Cerebellar cortex (tissue), 1 donor: ENCODE measurements at places on chromosomes 6 and 20.

DNA sequence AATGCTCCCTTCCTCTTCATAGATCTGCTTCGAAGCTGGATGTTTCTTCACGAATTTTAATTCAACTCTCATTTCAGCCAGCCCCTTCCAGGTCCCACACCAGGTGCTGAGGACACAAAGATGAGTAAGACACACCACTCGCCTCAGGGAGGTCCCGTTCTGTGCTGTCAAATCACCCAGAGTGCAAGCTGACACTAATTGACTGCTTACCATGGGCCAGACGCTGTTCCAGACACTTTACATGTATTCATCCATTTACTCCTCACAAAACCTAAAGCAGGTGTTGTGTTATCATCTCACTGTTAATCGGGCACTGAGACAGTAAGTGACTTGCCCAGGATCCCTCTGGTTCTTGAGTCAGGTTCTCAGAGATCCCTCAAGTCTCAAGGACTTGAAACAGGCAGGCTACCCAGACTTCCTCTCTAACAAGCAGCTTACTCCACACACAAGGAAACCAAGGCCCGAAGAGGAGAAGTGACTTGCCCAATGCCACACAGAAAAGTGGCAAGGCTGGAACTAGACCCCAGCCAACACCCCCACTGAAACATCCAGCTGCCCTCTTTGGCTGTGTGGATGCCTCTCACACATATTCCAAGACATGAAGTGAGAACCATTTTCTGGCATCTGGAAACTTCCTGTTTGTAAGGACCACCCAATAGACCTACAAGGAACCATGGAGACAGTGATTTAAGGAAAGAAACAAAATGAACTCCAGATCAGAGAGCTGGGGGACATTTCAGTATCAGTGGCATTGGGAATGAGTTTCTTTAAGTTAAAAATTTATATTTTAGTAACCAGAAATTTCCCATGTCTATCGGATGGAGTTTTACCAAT is 174.5 kb downstream of the CDC5L start:
- DNase-seq, result no peak

DNA sequence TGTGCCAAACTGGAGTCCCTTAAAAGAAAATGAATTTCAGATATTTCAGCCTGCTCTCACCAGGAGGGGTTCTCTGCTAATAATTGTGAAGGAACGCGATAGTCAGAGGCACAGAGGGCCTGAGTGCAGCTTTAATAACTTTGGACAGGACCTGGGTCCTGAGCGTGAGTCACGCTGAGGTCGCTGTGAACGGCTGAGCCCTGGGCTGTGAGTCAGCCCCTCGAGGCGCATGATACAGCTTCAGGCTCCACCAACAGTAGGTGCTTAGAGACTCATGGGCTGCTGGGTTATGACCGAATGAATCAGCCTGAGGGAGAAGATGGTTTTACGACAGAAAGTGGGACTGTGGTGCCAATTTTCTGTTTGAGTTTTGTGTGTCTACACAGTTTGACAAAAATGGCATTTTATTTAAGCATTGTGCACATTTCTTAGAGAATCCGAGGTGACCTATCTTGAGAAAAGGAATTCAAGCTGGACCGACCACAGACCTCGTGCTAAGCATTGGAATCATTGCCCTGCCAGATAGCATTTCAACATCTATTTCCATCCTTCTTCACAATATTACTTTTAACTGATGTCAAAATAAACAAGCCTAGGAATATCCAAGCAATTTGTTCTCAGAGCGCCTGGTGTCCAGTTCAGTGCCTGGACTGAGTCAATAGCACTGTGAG is 183.0 kb downstream of the THBS2 start:
- DNase-seq, result peak; percentile 67

DNA sequence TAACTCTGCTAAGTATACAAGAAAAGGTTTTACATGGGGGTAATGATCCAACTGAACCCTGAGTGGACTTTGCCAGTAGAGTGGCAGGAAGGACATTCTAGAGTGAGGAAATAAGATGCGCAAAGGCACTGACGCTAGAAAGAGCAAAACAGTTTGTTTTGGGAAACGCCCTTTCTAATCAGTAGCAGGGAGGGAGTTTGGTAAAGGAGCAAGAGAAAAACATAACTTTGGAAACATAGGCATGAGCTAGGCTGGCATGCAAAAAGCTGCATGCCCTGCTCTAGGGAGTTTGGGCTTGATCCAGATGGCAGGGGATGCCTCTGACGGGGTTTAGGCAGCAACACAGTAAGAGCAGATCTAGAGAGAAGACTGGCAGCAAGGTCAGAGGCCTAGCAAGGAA is 135.2 kb downstream of the DST start:
- DNase-seq, result peak; percentile 34

DNA sequence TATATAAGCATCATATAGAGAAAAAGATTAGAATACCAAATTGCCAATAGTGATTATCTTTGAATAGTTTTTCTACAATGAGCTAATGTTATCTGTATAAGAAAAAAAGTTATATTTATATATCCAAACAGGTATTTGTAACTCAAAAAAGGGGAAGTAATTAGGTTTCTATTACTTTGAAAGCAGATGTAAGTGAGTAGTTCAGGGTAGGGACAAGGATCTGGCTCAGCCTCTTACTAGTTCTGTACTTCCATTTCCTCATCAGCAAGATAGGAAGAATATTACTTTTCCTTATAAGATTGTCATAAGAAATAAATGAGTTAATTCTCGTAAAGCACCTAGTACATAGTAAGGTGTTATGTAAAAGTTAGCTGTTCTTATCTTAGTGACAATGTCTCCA is 32.2 kb downstream of the AHI1 start:
- no peak for DNase-seq

DNA sequence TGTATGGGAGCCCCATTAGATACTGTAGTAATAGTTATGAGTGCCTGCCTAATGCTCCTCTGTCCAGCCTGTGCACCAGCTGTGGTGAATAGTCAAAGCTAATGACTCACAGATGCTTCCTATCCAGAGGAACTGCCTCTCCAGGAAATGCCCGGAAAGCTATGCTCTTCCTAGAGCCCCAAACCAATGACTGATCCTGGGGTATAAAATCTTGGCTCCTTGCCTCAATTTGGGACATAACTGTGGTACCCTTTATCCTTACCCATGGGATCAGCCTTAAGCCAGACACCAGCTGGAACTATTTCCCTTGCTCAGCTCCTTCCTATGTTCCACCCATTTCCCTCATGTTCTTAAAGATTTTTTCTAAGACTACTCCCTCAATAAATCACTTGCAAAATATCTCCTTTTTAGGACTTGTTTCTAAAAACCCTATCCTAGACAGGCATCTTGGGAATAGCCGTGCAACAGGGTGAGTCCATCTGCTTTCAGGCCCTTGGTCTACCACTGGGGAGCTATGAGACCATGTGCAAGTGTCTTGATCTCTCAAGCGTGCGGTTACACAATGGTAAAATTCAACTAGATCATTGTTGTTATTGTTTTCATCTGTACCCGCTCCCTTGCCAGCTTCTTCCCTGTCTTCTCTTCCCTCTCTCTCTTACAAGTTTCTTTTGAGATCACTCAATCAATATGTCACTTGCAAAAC is 283.7 kb downstream of the BTBD3 start:
- no peak for DNase-seq

GRCh38 chr20:37822141-37822601 is 80.8 kb upstream of the VSTM2L start:
- no peak for DNase-seq

GRCh38 chr20:26163890-26164289 is 467.2 kb upstream of the ZNF337 start:
- DNase-seq, result no peak

GRCh38 chr6:32844839-32845383 is 1.1 kb upstream of the PSMB8 start:
- DNase-seq, result no peak

GRCh38 chr20:22180244-22180643 is 404.1 kb downstream of the FOXA2 start:
- no peak for DNase-seq

- no peak for DNase-seq
These were observed 57.6 kb upstream of the FOXP4 start for GRCh38 chr6:41488433-41489119.

DNA sequence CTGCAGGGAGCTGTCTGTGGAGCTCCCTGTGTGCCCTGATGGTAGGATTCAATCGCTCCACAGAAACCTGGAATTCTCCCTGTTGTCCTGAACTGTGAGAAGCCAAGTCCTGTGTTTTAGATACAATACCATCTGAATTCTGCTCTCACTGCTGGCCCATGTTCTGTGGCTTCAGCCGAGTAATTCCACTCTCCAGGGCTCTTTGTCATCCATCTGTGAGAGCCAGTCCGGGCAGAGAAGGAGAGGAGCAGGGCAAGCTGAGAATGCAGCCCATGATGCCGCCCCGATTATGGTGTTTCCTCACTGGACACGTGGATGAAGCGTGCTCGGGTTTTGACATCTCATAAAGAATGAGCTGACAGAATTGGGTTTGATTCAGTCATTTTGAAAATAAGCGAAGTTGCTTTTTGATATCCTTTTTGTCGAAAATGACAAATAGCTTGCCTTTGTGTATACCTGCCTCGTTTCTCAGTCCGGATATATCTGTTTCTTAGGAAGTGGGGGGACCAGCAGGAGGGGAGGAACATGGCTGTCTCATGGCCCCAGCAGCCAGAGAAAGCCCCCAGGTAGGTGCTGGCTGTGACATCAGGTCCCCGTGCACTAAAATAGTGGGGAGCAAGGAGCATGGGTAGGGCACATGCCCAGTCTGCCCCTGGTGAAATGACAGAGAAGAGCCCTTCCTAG is 8.2 kb upstream of the CD93 start:
- peak; percentile 45 for DNase-seq

DNA sequence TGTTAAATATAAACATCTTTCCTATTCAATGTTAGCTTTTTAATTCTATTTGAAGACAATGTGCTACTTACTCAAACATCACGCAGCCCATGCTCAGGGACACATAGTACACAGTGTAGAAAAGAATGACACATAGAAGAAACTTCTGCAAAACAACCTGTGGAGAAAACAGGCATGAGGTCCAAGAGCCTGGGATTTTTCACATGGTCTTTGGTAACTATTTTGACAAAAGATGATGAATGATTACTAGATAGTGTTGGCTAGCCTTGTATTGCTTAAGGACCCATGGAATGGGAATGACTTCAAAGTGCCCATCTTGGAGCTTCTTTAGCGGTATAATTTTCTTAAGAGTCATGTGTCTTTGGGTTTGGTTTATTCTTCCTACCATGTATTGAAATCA is 15.4 kb downstream of the TMEM244 start:
- no peak for DNase-seq

- no peak for DNase-seq
These were observed 411.0 kb upstream of the AGPAT4 start for GRCh38 chr6:161684731-161685475.

DNA sequence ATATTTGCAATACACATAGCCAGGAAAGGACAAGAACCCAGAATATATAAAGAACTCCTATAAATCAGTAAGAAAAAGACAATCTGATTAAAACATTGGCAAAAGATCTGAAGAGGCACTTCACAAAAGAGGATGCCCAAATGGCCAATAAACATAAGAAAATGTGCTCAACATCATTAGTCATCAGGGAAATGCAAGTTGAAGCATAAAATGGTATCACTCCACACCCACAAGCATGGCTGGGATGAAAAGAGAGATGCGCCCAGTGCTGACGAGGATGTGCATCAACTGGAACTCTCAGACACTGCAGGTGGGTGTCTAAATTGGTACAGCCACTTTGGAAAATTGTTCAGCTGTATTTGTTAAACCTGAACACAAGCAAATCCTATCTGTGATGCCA is 42.4 kb upstream of the MLN start:
- DNase-seq, result no peak

- no peak for DNase-seq
These were observed 17.8 kb downstream of the AAR2 start for GRCh38 chr20:36254076-36254475.

GRCh38 chr6:114998492-114998891 is 655.7 kb upstream of the HS3ST5 start:
- no peak for DNase-seq

- DNase-seq, result no peak
These were observed 2.7 kb downstream of the BCAS1 start for GRCh38 chr20:54067606-54068174.

- DNase-seq, result no peak
These were observed 41.0 kb downstream of the MTRES1 start for GRCh38 chr6:107068691-107069630.

DNA sequence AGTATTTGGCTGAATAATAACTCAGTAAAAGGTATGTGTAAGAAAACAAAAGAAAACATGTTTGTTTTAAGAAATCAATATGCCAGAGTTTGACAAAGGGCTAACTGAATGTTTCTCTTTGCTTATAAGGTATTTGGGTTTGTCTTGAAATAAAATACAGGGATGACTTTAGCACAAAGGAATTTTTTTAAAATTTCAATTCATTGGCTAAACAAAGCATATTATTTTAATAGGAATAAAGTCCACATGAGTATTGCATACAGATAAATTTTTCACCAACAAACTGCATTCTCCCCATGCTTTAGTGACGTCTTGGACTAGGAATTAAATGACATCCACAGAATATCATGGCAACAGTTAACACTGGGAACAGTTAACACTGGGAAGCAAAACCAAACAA is 480.0 kb upstream of the JAG1 start:
- no peak for DNase-seq

- no peak for DNase-seq
These were observed 59.0 kb downstream of the CD164 start for GRCh38 chr6:109323241-109323640.

DNA sequence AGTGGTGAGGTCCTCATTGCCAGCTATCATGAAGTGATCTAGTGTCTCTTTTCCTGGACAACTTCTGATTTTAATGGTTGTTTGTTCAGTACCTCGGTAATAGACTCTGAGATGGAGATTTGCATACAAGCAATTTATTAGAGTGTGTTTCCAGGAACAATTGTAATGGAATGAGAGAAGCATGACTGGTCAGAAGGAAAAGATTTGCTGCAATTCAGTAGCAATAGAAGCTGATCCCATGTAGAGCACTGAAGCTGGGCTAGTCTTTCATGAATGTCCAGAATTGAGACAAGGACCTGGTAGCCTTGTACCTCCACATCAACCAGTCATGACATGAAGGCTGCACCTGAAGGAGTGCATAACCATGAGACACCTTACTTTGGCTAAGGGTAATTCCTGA is 526.5 kb downstream of the NKAIN2 start:
- no peak for DNase-seq

- peak; percentile 43 for DNase-seq
These were observed 93.7 kb downstream of the PROKR2 start for GRCh38 chr20:5222919-5223634.

- peak; percentile 55 for DNase-seq
These were observed 174.6 kb downstream of the ASCC3 start for GRCh38 chr6:100706491-100706890.
